ENCODE measurements at places on chromosomes 6 and 20. TPM values are rescaled to one million over a fixed set of nuclear protein-coding genes. Genes with fewer than 3 reads are reported as not detected.

COL21A1 gene
- total RNA-seq = 13.2 TPM

LZTS3 gene
- total RNA-seq = 4.2 TPM

GRCh38 chr6:122801397-122801796 lies 12.3 kb downstream of the SMPDL3A start:
- DNase-seq = no peak

GRCh38 chr6:159919011-159919511 lies 28.3 kb downstream of the MAS1 start:
- DNase-seq = no peak

GRCh38 chr6:104788400-104788799 lies 71.3 kb downstream of the HACE1 start:
- DNase-seq = no peak

DNA sequence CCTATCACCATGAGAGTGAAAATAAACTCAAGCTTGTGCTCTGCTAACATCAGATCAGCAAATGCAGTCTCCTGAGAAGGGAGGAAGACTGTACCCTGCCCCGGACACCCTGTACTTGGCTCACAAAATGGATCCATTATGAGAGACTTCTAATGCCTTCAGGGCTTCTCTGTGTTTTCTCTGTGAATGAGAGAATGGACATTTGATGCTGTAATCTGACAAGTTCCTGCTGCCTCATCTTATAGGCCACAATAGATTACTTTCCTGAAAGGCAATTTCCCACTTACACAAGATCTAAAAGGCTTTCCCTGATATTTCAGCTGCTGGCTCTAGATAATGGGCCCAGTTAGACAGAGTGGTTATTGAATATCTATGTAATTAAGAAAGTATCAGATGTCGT lies 117.2 kb downstream of the OTOR start:
- no peak for DNase-seq

FNDC11 gene
- 0.19 TPM for total RNA-seq

SIM1 gene
- not detected for total RNA-seq

DNA sequence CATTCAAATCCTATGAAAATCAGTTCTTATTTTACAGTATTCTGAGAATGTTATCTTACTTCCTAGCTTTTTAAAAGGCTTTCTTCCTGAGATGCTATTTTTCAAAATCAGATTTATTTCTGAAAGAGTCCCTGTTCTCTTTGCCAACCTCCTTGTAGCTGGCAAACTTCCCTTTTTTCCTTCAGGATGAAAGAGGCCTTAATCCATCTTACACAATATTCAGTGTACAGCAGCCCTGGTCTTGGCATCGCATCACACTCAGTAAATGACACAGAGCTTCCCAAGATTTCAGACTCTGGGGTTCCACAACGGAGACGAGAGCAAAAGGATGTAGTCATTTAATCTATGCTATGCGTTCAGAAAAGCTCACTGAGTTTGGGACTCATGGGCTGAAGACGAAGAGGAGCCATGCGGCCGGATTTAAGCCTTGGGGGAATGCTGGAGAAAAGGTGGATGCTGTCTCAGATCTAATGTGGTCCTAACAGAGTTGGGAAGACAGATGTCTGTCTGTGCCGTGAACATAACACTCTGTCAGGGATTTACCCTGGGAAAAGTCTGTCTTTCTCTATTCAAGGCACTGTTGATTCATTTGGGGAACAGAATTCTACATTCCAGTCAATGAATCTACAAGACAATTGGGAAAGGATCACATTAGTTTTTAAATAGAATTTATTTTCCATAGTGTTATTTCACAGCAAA lies 616.4 kb upstream of the AGPAT4 start:
- DNase-seq = no peak

HLA-DQB1 gene
- 13.8 TPM for total RNA-seq

- no peak for DNase-seq
These were observed at the start of gene CASS4 for GRCh38 chr20:56411759-56412472. CASS4 (plus strand) TSS chr20:56412260; CDS start chr20:56412459, 199 bp downstream.

GRCh38 chr6:87181903-87182302 lies 26.5 kb downstream of the ZNF292 start:
- DNase-seq = no peak

DNA sequence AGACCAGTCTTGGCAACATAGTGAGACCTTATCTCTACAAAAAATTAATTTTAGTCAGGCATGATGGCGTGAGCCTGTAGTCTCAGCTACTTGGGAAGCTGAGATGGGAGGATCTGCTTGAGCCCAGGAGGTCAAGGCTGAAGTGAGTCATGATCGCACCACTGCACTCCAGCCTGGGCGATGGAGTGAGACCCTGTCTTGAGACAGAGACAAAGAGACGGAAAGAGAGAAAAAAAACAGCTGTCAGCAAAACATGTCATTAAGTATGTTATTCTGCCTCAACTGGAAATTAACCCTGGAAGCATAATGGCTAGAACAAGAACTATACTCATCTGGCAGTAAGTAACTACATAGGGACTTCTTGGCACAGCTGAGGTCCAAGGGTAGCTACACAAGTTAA lies 7.2 kb downstream of the MMS22L start:
- DNase-seq = no peak

DNA sequence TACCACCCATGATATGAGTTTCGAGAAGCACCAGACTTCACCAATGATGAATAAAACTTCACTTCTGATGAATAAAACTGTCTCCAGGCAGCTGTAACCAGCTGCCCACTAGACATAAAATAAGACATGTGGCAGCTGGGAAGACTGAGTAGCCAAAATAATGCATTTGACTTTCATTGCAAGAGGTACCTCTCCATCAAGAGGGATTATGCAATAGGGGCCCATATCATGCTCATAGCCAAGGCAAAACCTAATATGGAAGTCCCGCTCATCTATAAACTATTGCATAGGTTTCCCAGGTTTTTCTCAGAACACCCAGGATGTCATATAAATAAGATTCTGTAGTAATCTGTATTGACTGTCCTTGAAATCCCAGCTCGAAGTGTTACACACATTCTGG lies 155.5 kb downstream of the SIM1 start:
- DNase-seq = no peak

- no peak for DNase-seq
These were observed 12.8 kb downstream of the PLG start for GRCh38 chr6:160714731-160715316.

DNA sequence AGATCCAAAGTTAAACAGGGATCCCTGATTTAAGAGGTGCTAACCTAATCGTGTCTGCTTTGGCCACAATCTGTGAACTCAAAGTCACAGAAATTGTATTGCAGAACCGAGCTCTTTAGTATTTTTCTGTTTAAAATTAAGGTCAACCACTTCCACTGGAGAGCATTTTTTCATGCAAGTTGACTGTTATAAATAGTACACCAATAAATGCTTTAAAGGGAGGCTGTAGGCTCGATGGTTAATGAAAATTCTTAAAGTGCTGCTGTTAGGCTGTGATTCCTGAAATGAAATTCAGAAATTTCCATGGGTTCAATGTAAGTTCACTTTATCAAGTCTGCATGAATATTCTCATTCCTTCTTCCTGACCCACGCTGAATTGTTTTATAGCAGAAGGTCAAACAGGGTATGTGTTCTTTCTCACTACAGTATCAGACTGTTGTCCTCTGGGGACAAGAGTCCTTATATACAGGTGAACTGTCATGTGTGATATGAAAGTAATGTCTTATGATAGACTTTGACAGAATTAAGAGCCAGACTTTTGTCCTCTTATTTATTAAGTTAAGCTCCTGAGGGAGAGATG lies 92.5 kb upstream of the HDGFL1 start:
- DNase-seq = no peak

HIVEP1 gene
- 35.2 TPM for total RNA-seq

GHRH gene
- not detected for total RNA-seq

SPATA25 gene
- total RNA-seq = 1.00 TPM

GRCh38 chr6:156905801-156906200 lies 128.6 kb downstream of the ARID1B start:
- DNase-seq = no peak

DNA sequence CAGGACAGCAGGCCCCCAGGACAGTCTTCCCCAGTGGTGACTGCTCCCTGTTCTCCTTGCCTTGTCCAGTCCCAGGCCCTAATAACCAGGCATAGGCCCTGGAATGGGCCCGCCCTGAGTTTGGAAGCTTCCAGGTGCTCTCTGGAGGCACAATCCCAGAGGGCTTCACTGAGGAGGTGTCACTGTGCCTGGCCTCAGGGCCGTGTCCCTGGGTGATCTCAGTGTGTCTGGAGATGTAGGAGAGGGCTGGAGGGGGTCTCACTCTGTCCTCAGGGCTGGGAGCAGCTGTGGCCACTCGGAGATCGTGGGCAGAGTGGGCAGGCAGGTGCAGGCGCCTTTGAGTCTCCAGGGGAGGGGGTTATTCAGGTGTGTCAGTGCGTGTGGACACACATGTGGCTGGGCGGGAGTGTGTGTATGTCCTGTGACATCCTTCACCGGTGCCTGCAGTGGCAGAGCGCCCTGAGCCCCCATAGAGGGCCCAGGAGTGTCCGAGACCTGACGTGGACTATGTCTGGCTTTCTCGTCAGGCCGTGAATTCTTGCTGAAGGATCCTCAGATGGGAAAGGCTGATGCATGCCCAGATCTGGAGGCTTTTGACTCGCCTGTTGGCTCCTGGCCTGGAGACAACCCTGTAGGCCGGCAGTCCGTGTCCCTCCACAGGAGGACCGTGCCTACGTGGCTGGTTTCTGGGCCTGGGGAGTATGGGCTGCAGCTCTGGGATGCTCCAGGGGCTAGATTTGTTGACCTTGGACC lies 5.5 kb upstream of the NPBWR2 start:
- peak; percentile 73 for DNase-seq

DNA sequence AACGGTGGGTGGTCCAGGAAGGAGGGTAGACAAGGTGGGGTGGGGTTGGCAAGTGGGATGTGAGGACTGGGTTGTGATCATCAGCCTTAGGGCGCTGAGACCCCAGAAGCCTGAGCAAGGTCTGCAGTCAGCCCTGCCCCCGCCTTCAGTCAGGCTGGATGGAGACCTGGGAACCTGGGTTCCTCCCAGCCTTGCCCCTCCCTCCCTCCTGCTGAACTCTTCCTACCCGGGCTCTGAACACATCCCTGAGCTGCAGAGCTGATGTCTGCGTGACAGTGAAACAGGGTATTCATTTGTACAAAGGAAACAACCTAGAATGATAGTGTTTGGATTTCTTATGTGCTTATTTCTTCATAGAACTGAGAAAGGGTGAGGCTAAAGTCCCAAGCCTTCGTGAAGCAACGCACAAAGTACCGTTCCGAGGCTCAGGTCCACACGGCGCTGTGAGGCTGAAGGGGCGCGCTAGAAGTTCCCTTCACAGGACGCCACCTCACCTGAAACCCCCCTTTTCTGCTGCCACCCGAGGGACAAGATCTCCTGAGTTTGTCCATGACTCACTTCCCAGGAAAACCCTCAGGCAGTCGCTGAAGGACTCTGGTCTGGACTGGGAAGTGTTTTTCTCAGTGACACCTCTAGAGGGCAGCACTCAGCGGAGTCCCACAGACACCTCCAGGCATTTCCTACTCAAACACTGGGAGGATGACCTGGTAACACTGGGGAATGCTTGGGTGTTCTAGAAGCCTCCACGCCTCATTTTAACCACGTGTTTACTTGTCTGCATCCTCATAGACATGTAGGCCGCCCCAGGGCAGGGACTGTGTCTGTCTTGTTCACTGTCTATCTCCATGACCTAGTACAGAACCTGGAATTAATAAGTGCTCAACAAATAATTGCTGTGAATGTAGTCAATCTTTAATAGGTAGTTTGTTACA lies 1.2 kb downstream of the GSTA5 start:
- peak; percentile 71 for DNase-seq

- DNase-seq = no peak
These were observed 98.9 kb downstream of the KIF16B start for GRCh38 chr20:16474363-16474762.

- DNase-seq = no peak
These were observed 315.4 kb upstream of the SASH1 start for GRCh38 chr6:148027201-148027600.

GRCh38 chr6:106117579-106117978 lies 31.4 kb downstream of the PRDM1 start:
- DNase-seq = no peak

DNA sequence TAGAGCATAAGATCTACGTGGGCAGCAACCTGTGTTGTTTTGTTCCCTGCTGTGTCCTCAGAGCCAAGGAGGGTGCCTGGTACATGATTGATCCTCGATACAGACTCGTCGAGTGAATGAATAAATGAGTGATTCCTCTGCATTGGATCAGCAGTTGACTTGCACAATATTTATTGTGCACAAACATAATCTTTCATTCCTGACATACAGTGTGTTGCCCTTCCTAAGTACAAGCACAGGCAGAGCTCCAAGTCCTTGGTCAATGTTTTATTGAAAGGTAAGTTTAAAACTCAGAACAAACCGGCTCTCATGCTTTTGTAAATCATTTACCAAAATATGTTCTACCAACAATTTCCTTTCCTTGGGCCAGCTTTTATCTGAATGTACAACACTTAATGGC lies 57.4 kb downstream of the STMND1 start:
- no peak for DNase-seq

FRK gene
- total RNA-seq = 5.1 TPM

PYGB gene
- total RNA-seq = 132 TPM

DNA sequence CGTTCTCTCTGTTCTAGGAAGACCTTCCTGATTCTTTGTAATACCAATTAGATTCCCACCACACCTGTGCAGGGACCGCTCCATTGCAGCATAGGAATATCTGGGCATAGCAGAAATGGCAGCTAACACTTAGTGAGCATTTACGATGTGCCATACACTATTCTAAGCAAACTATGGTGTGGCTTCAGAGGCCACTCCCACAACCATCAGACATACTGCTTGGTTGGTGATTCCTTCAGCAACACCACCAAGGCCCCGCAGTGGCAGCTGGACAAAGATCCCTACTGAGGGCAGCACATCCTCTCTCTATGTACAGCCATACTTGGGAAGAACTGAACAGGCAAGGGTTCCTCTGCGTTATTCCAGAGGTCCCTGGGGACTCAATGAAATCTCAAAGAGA lies 6.2 kb downstream of the KCNK5 start:
- no peak for DNase-seq

MEP1A gene
- not detected for total RNA-seq

SOX18 gene
- 40.8 TPM for total RNA-seq

DNA sequence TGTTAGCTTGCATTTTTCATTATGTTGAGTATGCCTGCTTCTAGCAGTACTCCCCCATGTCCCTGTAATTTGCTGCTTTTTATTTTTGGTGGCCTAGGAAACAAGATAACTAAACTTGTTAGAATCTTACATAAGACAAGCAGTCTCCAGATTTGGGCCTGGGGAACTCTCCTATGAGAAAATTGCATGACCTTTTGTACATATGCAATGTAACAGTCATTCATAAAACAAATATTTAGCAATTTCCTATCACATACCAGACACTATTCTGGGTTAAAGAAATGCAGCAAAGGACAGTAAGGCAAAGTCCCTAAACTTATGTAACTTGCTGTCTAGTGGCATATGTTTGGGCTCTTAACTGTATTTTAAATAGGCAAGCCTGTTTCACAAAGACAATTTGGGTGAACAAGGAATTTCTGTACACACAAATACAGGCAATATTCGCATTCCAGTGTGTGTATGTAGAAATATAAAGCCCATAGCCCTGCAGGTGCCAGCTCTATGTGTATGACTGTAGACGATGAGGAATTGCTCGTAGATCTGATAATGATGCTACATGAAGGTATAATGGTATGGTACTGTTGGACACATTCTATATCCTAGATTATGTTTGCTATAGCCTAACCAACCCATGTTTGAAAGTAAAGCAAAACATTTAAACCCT lies 305.2 kb upstream of the CITED2 start:
- no peak for DNase-seq

SNAP91 gene
- total RNA-seq = 0.97 TPM

All from posterior vena cava (tissue), 2 donors.